Dorsolateral prefrontal cortex (tissue), 122 donors: ENCODE measurements at places on chromosomes 2 and 18.

DNA sequence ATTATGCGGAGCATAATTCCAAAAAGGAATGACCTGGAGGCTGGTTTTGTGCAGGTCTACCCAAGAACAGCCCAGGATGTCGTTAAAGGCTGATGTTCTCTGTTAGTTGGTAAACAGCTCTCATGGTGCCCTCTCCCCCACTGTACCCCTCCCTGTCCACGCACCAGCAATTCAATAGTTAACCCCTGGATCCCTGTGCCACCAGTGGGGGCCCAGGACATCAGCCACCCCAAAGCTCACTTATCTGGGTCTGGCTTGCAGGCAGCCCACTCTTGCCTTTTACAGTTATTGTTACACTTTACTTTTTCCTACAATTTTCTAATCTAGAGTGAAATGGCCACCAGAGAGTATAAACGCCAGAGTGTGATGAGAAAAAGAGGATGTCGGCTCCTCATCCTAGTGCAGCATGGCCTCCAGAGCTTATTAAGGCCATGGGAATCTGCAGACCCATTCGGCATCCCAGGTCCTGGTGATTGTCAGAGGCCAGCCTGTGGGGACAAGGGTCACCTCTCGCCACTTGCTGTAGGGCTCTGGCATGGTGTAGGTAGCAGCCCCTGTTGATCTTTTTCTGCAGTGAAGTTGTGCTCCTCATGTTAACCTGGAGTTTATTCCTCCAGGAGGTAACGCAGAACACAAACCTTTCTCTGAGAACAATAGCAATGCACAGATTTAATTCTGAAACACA is 30.3 kb downstream of the TWIST2 start:
- DNase-seq: no peak

DNA sequence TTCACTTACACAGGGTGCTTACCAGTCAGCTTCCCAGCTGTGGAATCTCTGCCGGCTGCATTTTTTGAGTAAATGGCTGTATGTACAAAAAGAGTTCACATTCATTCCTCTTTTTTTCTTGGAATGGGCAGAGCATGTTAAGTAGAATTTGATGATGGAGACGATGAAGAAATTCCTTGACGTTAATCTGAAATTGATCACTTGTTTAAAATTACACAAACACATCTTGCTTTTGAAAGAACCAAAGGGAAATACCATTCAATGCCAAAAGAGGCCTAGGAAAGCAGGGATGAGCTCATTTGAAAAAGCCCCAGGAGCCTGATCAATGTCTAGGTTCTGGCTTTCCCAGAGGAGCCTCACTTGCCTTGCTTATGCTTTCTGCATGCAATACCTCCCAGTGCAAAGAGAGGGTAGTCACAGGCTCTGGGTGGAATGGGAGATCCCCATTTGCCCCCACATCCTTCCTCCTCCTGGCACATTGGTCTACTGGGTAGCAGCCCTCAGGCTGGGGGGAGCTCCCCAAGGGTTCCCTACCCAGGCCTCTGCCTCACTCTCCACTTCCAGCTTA is 12.3 kb upstream of the SMAD7 start:
- DNase-seq: no peak

DNA sequence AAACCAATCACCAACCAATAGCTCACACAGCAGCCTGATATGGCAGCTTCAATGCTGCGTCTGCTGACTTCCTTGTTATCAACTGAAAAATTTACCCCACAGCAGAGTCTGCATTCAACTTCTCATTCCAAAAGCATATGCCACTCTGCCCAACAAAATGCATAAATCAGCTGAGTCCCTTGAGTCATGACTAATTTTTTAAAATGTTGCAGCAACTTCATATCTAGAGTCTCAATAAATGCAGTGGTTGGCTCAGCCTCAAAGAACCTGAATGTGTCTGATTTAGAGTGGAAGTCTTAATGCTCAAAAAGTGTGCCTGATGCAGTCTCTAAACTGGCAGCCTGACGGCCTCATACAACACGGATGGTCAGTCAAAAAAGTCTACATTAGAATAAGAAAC is 46.5 kb downstream of the FARSB start:
- no peak for DNase-seq

DNA sequence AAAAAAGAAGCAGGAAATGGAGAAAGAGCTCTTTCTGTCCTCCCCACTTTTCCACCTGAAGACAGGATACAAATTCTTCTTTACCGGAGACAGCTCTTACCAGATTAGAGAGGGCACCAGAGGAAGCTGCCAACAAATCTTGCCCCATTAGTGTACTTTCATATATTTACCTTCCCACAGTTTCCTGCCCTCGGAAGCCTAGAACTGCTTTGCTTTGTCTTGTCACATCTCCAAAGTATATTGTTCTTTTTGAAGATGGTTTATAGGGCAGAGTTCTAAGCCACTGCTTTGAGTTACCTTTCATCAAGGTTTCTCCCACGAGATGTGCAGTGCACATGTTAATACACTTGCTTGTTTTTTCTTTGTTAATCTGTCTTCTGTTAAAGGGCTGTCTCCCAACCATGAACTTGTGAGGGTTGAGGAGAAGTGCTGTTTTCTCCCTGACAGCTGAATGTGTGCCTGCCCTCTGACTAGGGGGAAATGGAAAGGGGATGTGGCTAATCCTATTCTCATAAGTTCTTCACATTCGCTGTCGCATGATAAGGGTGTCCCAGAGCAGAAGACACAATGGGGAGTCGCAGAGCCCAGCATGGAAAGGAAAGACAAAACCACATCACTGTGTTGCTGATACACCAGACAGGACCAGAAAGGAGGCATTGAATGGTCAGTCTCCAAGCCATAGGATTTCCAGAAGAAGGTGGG is 24.2 kb downstream of the CENPA start:
- no peak for DNase-seq

- DNase-seq: no peak
Measured at GRCh38 chr18:9681217-9681616, 26.9 kb upstream of the RAB31 start.

GRCh38 chr2:11711354-11711716 is 35.1 kb upstream of the LPIN1 start:
- DNase-seq: no peak

- DNase-seq: no peak
Measured at GRCh38 chr2:219335373-219335786, 2.8 kb upstream of the RESP18 start.

DNA sequence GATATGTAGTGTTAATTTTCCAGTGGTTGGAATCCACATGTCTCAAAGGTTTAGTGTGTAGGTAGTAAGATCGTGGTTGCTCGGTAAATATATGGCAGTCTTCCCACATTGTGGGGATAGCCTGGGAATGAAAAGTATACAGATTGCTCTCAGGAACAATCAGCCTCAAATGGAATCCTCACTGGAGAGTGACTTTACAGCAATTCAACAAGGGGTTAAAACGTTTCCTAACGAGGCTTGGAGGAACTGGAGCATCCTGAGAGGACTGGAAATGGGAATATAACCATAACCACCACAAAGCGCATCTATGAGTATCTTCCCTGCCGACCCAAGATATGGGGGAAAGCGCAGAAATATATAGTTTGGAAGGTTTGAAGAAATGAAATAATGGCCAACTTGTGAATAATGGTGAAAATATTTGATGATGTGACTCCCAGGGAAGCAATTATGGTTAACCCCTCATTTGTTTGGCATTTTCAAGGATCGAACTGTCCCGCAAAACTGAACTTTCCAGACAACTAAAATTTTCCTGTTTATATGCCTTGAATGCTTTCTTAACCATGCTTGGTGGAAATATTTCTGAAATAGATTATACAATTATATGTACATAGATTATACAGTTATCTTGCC is 100.7 kb upstream of the FOSL2 start:
- DNase-seq: no peak

GRCh38 chr2:202486351-202486750 is 110.2 kb downstream of the BMPR2 start:
- DNase-seq: no peak

- DNase-seq: no peak
Measured at GRCh38 chr2:77768508-77768907, 246.3 kb upstream of the LRRTM4 start.

DNA sequence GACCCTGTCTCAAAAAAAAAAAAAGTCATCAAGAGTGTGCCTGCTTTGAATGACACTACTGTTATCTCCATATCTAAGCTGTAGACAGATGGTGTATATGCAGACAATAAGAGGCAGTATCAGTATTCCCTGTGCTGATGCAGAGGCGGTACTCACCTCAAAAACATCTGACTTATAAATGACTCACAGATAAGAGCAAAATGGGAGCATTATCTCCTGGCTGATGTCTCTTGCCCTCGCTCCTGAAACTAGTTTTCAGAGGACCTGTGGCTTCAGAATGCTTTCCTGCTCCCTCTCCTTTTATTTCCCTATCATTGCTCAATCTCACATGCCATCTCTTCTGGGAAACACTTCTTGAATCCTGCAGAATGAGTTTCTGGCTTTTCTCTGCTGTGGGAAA is 289.6 kb downstream of the PTPRM start:
- no peak for DNase-seq

- DNase-seq: no peak
Measured at GRCh38 chr2:235219048-235219447, 267.2 kb downstream of the SH3BP4 start.
